ENCODE measurements at places on chromosomes 11 and 22. TPM values are rescaled to one million over a fixed set of nuclear protein-coding genes. Genes with fewer than 3 reads are reported as not detected.

YWHAH gene
- total RNA-seq = 67.2 TPM

AMBRA1 gene
- 14.2 TPM for total RNA-seq

GRCh38 chr22:26610072-26610958, 7.5 kb downstream of the CRYBB1 start:
- peak; percentile 24 for DNase-seq

- DNase-seq = no peak
Observed at GRCh38 chr22:31945971-31946680, 1.8 kb downstream of the YWHAH start.

- no peak for DNase-seq
Observed at GRCh38 chr11:65609229-65609628, 4.8 kb downstream of the MAP3K11 start.

DNA sequence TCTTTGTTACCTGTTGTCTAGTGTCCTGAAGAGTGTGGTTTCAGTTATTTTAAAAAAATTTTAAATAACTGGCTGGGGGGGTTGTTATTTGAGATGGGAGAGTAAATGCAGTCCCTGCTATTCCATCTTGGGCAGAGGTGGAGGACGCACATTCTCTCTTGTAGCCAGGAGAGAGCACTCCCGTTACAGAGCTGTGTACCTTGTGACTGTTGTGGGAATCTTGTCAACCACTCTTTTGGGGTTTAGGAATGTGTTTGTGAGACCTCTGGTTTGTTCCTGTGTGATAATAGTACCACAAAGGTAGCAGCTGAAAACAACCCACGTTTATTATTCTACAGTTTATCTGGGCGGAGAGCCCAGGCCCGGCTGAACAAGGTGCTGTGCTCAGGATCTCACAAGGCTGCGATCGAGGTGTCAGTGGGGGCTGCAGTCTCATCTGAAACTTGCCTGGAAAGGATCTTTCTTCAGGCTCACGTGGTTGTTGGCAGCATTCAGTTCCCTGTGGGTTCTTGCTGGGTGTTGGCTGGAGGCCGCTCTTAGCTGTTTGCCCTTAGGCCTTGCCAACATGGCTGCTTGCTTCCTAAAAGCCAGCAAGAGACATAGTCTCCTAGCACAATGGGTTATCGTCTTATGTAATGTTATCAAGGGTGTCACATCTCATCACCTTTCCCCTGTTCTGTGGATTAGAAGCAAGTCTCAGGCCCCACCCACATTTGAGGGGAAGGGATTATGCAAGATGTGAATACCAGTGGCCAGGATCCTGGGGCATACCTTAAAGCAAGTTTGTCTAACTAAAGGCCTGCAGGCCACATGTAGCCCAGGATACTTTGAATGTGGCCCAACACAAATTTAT, 20.6 kb downstream of the IGHMBP2 start:
- no peak for DNase-seq

GRCh38 chr22:46374663-46375474, 39.4 kb downstream of the TRMU start:
- no peak for DNase-seq

DNA sequence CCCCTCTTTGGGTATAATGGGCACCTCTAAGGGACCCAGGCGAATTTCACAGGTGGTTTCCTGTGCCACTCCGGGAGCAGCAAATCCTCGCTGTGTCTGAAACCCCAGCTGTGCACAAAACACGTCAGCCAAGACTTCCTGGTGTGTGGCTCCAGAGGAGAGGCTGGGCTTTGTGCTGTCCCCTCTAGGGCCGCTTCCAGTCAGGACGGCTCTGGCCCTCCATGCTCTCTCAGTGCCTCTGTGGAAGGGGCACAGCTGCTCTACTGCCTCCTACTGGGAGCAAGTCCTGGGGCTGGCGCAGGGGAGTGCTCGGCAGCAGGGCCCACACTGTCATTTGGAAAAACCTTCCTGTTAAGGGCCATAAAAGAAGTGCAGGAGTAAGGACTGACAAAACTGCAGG, 23.7 kb upstream of the ARFGAP3 start:
- no peak for DNase-seq

DNA sequence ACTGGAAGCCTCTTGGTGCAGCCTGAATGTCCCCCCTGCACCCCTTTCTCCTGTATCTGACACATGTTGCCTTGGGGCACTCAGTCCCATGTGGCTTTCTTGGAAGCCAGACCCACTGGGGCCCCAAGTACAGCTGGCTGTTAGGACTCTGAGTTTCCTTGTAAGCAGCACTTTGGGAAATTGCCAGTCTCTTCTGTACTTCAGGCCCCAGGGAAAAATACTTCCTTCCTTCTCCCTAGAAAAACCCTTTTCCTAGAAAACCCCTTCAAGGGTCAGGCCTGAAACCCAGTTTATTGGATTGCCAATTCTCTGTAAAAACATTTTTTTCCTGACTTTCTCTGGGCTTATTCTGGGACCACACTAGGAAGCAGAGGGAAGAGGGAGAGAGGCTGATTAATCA, 360.3 kb downstream of the TENM4 start:
- DNase-seq = no peak

GRCh38 chr22:46681010-46681409, 57.0 kb downstream of the CERK start:
- DNase-seq = no peak

GRCh38 chr11:78099666-78100065, 20.0 kb upstream of the NDUFC2 start:
- no peak for DNase-seq

DNA sequence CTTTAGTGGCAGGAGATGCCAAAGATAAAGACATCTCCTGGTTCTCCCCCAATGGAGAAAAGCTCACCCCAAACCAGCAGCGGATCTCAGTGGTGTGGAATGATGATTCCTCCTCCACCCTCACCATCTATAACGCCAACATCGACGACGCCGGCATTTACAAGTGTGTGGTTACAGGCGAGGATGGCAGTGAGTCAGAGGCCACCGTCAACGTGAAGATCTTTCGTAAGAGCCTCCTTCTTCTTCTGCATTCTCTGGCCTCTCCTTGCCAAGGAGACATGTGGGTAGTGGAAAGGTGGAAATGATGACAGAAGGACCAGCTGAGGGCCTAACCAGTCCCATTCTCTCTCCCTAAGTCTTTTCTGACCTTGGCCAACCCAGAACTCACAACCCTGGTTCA, 110.1 kb upstream of the TTC12 start:
- DNase-seq = no peak

DNA sequence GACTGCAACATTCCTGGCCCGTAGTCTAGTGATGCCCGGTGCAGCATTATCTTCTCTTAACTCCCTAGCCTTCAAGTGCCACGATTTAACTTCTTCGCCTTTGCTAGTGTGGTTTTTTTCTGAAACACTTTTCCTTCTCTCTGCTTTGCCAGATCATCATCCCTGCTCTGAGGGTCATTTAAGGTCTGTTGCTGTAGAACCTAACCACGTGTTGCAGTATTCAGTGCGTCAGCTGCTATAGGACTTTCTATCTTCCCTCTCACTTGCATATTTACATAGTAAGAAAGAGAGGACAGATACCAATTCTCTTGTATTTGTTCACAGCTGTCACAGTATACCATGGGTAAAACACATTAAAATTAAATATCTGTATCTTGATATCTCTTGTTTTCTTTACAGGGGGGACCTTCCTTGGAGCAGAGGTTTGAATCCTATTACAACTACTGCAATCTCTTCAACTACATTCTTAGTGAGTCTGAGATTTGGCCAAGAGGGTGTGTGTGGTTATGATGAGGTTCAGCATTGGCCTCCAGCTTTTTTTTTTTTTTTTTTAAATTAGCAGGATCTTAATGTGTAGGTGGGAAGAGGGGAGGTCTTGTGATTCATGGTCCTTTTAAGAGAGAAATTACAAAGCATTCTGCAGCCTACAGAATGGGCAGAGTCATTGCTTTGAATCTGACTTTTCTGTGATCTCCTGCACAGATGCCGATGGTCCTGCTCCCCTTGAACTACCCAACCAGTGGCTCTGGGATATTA, 13.5 kb downstream of the EIF3L start:
- no peak for DNase-seq

- DNase-seq = peak; percentile 25
Observed at GRCh38 chr11:14499178-14499559, 442 bp downstream of the COPB1 start.

DNA sequence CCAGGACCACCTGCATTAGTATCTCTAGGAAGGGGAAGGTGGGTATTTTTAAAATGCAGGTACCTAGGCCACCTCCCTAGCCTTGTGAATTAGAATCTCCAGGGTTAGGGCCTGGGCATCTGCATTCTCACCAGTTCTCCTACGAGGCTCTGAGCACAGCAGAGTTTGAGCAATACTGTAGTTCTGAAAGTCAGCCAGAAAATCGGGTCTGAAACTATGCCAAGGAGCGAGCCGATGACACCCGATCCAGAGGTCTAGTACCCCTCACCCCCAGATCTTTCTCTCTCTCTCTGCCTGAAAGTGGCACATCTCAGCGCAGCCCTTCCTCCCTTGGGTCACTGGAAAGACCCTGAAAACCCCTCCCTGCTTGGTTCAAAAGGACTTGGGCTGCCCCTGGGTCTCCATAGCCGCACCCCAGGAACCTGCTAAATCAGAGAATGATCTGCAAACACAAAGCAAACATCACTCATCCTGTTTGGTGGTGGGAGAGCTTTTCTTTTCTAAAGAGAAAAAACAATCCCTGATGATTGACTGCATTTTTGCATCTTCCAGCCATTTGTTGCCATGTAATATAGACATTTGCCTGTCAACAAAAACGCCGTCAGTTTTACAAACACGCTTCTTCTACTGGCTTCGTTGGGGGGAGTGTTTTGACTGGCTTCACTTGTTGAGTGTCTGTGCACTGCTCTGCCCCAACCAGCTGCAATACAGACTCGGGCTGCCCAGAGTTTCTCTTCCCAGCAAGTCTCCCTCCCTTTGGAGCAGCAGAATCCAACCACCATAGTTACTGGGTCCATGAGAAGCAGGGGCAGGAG, 229.9 kb downstream of the MN1 start:
- DNase-seq = no peak

SUSD2 gene
- total RNA-seq = 3.2 TPM

SMPD1 gene
- 49.7 TPM for total RNA-seq

DNA sequence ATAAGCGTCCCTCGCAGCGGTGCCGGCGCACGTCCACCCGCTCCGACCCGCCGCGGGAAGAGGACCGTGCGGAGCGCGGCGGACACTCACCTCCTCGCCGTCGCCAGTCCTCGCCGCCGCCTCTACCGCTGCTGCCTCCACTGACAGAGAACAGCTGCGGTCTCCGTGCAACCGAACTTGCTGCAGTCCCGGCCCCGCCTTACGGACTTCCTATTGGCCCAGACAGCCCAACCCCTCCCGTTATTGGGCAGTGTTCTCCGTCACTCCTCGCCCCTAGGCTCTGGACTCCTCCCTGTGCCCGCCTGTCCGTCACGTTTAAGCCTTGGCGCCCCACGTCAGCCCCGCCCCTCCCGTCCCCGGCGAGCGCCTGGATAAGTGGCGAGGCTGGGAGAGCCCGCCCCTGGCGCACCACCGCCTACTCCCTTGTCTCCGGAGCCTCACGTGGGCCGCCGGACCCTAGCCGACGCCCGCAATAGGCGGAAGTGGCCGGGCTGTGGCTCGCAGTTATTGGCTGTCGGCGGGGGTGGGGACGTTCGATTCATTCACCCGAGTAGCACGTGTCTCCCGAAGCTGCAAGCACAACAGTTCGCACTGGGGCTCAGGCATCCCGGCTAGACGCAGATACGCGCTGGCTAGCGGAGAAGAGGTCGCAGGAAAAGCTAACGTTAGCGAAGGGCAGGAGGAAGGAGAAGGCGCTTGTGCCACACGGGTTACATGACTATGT, at the start of gene PC:
Gene PC (minus strand): TSS at position 152 of the 724 bp plus-strand sequence. CDS start 86,224 bp downstream, outside the sequence.
- peak; percentile 100 for DNase-seq

DNA sequence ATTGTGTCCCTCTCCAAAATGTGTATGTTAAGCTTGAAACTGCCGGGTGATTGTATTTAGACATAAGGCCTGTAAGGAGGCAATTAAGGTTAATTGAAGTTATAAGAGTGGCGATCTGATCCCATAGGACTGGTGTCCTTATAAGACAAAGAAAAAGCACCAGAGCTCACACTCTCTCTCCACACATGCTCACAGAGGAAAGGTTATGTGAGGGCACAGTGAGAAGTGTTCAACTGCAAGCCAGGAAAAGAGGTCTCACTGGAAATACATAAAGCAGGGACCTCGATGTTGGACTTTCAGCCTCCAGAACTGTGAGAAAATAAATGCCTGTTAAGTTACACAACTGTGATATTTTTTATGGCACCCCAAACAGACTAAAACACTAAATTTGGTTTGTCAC, 1233.8 kb upstream of the CNTN5 start:
- DNase-seq = no peak

KCNK7 gene
- total RNA-seq = 0.85 TPM

DNA sequence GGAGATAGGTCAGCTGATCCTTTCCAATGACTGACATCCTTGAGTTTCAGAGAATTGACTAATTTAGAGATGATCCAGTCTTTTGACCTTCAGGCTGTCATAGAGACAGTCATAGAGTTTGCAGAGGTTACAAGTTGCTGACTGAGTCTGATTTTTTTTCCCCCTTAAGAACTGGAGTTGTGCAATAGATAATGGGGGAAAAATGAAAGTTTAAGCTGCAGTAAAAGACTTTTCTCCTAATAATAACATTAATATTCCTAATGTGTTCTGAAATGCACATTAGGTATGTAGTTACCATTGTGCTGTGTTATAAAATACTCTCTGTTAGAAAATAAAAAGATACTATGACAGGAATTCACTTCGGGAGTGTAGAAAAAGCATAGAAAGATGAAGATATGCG, 876.9 kb upstream of the RAG2 start:
- DNase-seq = no peak

- no peak for DNase-seq
Observed at GRCh38 chr11:104327861-104328511, 164.0 kb upstream of the PDGFD start.

- no peak for DNase-seq
Observed at GRCh38 chr11:2834503-2835273, 50.9 kb downstream of the CDKN1C start.

DNA sequence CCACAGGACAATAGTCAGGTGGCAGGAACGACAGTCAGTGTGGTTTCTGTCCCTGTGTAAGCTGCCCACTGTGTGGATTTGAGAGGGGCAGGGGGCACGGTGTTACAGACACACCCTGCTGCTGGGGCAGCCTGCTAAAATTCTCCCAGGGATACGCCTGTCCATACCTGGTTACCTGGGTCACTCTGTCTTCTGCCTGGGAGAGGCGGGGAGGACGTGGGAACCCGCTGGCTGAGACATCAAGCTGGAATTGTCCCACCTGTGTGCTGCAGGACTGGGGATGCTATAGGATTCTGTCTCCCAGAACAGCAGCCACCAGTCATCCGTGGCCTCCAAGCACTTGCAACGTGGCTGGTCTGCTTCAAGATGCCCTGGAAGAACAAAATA, 63.8 kb upstream of the LINC01488 start:
- no peak for DNase-seq

GRCh38 chr11:2518111-2518982, 73.5 kb downstream of the KCNQ1 start:
- DNase-seq = peak; percentile 11

B3GAT3 gene
- 13.2 TPM for total RNA-seq

GRCh38 chr11:43518408-43519160, 159.9 kb downstream of the TTC17 start:
- no peak for DNase-seq

- DNase-seq = no peak
Observed at GRCh38 chr22:31124811-31125465, 2.2 kb downstream of the INPP5J start.
